ENCODE measurements at places on chromosomes 3 and 15. TPM values are rescaled to one million over a fixed set of nuclear protein-coding genes. Genes with fewer than 3 reads are reported as not detected.

The FBXW12 gene
- 0.82 TPM for total RNA-seq

The AQR gene
- 38.4 TPM for total RNA-seq

The TRIM42 gene
- total RNA-seq = not detected

The NR2E3 gene
- 0.28 TPM for total RNA-seq

The MEF2A gene
- 32.1 TPM for total RNA-seq

The PLOD2 gene
- total RNA-seq = 29.2 TPM

The RAD51 gene
- 27.2 TPM for total RNA-seq

The GOLGA8T gene
- total RNA-seq = not detected

The LRRIQ4 gene
- not detected for total RNA-seq

The TGFBR2 gene
- 7.3 TPM for total RNA-seq

The GOLGA6C gene
- total RNA-seq = not detected

The MRPL47 gene
- total RNA-seq = 64.5 TPM

The DUOXA2 gene
- not detected for total RNA-seq

The ULK3 gene
- total RNA-seq = 22.7 TPM

The CNTN4 gene
- total RNA-seq = 5.1 TPM

The CHAC1 gene
- 2.4 TPM for total RNA-seq

The CDV3 gene
- total RNA-seq = 175 TPM

The ATP13A4 gene
- total RNA-seq = 0.32 TPM

The TUSC7 gene
- total RNA-seq = not detected

The CCNB2 gene
- 374 TPM for total RNA-seq

The FAM107A gene
- total RNA-seq = 0.11 TPM

The SLC4A7 gene
- 114 TPM for total RNA-seq

The KCNH8 gene
- 2.3 TPM for total RNA-seq

The SLC24A1 gene
- 10.6 TPM for total RNA-seq

The CHST2 gene
- total RNA-seq = 10.3 TPM

The ZNF80 gene
- total RNA-seq = not detected

The BNC1 gene
- not detected for total RNA-seq

The PP2D1 gene
- not detected for total RNA-seq
